Stimulated activated CD4-positive, alpha-beta T cell treated with anti-CD3 and anti-CD28 coated beads, Interleukin-2, amount 100 ng/mL, for 48 hours (primary cell): ENCODE measurements at places on chromosomes 7 and 10.

DNA sequence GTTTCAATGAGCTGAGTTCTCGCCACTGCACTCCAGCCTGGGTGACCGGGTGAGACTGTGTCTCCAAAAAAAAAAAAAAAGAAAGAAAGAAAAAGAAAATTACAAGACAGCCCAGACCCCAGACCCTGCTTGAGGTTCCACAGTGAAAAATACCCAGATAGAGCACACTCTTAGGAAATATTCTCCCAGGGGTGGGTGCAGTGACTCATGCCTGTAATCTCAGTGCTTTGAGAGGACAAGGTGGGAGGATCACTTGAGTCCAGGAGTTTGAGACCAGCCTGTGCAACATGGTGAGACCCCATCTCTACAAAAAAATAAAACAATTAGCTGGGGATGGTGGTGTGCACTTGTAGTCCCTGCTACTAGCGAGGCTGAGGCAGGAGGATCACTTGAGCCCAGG lies 41.1 kb upstream of the GTF2IRD1 start:
- DNase-seq = no peak

GRCh38 chr7:101950450-101951119 lies 133.2 kb downstream of the CUX1 start:
- no peak for DNase-seq

- DNase-seq = no peak
Observed at GRCh38 chr7:91352091-91352490, 87.9 kb downstream of the FZD1 start.

DNA sequence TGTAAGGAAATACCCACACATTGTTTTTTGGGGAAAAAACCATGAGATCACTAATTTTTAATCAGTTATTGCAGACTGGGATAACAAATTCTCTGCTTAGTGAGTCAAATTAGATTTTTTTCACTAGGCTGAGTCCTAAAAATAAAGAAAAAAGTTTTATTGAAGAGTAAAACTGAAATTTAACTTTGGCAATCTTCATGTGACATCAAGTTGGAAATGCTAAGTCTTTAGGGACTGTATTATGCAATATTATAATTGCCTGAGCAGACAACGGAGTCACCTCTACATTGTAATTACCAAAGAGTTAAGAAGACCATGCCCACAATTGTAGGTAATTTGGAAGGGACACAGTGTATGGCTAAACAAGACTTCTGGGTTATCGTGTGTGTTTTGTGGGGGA lies 2.2 kb upstream of the CLEC5A start:
- DNase-seq = no peak

DNA sequence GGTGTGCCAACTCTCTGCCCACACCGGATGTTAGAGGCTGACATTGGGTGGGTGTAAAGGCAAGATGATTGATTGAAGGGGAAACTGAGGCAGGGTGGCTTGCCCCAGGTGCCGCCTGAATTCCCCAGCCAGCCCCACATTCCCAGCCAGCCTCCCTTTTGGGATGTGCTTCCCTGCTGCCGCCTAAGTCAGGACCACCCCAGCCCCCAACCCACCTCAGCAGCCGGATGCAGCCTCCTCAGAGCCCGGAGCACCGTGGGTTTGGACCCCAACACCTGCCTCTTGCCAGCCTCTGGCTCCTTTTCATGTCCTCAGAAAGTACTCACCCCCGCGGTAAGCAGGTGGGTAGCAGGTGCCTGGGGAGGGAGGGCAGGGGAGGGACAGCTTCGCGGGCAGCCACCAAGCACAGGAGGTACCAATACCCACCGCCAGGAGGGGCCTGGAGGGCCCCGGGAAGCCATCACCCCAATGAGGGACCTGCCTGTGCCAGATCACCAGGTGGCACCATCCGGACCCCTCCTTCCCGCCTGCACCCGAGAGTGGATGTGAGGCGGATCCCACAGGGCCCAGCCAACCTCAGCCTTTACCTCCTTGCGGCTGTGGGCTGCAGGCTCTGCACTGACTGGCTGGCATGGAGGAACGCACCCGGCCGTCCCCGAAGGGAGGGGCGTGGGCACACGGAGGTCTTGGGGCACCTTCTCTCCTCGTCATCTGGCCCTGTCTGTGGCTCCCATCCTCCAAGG lies 60.5 kb downstream of the PWWP2B start:
- DNase-seq = no peak

GRCh38 chr7:77565917-77566316 lies 28.8 kb downstream of the PTPN12 start:
- DNase-seq = no peak

GRCh38 chr7:13421776-13422175 lies 567.7 kb downstream of the ETV1 start:
- DNase-seq = no peak

GRCh38 chr10:3499120-3499519 lies 285.9 kb downstream of the KLF6 start:
- DNase-seq = no peak

DNA sequence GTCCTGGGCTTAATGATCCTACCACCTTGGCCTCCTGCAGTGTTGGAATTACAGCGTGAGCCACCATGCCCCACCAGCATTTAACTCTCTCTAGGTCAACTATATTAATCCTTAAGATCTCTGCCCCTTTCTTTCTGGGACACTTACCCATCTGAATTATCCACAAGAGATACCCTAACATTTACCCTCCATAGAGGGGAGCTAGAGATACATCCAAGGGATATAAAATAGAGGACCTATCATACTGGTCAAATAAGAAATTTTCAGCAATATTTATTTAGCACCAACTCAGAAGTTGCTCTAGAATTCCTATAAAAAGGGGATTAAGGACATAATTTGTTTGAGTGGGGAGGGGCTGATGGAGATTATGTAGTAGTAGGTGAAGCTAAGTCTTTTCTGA lies 96.5 kb downstream of the OTUD1 start:
- no peak for DNase-seq

DNA sequence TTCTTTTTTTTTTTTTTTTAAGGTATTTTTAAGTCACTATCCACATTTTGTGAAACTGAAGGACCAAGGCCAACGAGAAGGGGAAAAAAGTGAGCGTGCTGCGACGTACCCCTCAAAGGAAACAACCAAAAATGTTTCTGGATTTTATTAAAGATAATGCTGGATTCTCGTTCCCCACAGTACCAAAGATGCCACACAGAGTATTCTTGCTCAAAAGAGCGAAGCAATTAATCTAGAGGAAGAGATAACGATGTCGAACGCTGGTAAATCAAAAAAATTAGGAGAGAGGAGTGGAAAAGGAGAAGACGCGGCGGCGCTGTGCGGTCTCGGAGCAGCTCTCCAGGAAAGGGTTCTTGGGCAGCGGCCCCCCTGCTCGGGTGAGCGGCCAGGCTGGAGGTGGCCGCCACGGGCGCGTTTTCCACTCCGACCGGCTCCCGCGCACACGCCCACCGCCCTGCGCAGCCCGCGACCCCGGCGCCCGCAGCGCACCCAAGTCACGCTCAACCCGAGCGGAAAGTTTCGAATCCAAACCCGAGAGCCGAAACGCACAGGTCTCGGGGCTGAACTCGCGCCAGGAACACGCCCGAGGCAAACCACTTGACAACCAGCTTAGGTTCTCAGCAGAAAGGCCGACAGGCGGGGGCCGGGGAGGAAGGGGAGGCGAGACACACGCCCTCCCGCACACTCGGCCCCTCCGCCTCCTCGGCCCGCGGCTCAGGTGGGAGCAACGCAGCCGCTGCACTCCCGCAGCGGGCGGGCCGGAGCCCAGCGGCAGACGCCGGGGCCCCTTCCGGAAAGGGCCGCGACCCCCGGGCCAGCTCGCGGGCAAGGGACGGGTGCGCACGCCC lies 989 bp downstream of the SRPK2 start:
- DNase-seq = peak; percentile 27

- no peak for DNase-seq
Observed at GRCh38 chr10:13352519-13352918, 4.4 kb upstream of the SEPHS1 start.

DNA sequence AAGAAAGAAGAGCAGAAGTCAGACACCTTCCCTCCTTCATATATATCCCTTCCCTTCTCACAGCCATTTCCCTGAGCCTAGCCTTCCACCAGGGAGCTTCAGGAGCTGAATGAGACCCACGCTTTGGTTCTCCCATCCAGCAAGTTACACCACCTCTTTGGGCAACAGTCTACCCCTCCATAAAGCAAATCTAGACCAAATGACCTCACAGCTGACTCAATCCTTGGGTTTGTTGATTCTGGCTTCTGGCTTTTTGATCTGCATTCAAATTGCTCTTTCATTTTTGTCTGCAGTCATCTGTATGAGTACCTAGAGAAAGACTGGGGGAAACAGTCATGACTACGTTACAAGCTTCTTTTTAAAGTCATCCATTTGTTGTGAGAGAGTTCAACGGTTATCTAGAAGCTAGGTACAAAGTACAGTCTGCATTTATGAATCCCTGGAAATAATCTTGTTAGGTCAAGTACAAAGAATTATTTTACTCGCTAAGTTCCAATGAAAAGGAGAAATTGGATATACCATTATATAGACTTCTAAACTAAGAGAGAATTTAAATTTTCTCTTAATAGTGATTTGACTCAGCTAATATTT lies 86.3 kb downstream of the RAB11FIP2 start:
- DNase-seq = no peak

- DNase-seq = no peak
Observed at GRCh38 chr7:113113912-113114311, 4.4 kb downstream of the SMIM30 start.

- DNase-seq = no peak
Observed at GRCh38 chr7:2220506-2220905, 12.2 kb downstream of the MAD1L1 start.

DNA sequence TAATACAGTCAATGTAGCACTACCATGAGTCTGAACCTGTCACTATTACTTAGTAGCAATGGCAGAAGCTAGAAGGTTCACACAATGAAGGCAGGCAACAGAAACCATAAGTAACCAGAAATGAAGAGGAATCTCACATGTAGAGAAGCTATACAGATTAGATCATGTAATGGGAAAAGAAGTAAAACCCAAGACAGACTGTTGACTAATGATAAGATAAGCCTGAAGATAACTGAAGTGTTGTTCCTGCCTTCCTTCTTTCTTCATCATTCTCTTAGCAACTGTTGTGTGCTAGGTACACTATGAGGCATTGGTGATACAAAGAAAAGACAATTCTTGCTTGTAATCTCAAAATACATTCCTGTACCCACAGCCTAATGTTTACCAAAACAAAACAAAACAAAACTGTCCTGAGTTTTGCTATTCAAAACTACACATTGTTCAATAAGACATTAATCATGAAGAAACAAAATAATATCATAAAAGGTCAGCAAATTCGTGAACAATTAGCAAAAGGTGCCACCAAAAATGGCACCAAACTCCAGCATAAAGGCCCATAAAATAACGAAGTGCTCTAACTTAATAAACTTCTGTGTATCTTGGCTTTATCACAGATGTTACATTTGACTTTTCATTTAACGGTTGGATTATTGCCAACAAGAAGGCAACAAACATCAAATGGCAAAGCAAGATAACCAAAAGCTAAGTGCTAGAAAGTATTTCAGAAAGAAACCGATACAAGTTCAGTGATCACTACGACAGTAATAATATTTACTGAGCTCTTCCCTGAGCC lies 27.1 kb downstream of the ZNF800 start:
- no peak for DNase-seq

DNA sequence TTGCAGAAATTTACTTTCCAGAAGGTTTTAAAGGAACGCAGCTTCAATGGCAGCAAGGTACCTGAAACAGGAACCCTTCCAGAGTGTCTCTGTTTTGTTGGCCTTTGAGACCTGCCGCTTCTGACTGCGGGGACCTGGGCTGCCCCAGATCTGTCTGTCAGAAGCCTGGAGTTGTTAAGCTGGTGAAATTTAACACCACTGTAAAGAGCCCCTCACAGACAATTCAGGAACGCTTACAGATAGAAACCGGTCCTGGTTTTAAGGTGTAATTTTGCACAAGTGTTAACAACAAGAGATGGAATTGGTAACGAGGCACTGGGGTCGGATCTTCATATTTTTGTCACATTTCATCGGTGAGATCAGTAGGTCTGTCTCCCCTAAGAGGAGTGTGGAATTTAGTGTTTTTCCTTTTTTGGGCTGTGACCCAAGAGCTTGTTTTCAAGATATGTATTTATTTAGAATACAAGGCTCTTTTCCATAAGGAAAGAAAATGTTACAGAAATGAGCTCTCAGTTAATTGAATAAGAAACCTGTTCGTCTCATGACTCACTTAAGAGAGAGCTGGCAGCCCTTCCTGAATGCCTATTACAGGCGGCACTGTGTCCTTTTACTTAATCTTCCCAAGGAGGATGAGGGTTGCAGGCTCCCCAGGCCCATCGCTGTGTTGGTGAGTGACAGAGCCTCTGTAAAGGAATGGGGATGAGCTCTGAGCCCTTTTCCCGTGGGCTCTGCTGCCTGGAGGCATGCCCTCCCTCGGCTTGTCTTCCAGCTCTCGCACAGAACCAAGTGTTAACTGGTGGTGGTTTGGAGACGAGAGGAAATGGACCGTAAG lies 168.7 kb downstream of the CUX1 start:
- no peak for DNase-seq

- DNase-seq = no peak
Observed at GRCh38 chr10:88999625-89000024, 9.0 kb downstream of the FAS start.

GRCh38 chr7:21640105-21640504 lies 97.3 kb downstream of the DNAH11 start:
- DNase-seq = no peak

- no peak for DNase-seq
Observed at GRCh38 chr10:23195846-23196600, 3.9 kb downstream of the PTF1A start.

DNA sequence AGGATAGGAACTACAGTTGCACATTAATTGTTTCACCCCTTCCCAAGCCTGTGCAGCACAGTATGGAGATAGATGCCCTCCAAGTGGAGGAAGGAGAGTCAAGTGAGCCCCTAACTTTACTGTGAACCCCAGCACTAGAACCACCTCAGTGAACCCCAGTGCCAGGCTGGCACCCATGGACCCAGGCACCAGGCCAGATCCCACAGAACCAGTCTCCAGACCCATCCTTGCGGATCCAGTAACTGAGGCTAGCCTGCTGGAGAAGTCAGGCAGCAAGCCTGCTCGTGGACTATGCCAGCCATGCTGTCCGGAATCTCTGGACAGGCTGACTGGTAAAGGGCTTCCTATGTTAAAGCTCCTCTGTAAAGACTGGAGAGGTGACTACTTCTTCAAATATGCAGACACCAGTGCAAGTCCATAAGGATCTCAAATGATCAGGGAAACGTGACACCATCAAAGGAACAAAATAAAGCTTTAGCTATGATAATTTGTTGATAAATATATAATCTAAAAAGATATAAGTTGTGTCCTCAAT lies 27.7 kb downstream of the SHOC2 start:
- DNase-seq = no peak

DNA sequence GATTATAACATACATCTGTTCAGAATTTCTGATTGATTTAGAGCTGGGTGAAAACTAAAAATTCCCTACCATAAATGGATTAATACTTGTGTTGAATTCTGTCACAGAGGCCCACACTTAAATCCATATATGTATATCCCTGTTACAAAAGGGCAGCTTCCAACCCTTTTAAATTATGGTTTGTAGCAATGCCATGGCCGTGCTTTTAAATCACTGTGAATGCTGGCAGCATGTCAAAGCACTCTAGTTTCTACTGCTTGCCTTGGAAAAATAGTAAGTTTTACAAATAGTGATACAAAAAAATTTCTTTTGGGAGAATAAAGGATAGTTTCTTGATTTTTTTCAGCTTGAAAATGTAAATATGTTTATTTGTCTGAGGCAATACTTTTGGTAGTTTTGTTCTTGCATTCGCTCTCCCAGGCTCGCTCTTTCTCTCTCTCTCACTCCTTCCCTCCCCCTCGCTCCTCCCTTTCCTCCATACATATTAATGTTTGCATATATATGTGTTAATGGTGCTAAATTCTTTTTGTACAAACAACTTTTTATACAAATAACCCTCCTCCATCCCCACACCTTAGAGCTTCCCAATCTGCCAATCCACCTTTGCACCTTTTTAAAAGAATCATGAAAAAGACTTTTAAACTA lies 29.8 kb downstream of the TES start:
- no peak for DNase-seq
